ENCODE measurements at places on chromosomes 1 and 21. TPM values are rescaled to one million over a fixed set of nuclear protein-coding genes. Genes with fewer than 3 reads are reported as not detected.

GRCh38 chr1:20093940-20094391, 24.0 kb downstream of the PLA2G5 start:
- peak; percentile 4 for DNase-seq

DNA sequence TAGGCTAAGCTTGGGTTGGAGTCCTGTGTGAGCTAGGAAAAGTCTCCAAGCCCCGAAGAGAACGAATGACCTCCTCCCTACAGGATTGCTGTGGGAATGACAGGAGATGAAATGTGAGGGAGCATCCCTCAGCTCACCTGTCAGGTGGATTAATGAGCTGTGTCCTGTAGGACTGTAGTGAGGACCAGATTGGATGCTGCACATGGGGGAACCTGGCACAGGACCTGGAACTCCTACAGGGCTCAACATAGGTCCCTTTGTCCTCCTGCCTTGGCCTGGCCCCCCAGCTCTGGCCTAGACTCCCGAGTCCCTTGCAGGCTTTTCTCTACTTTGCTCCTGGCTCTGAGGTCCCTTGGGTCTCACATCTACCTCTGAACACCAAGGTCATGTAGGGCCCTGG, 155.7 kb downstream of the PTPRU start:
- DNase-seq: no peak

DNA sequence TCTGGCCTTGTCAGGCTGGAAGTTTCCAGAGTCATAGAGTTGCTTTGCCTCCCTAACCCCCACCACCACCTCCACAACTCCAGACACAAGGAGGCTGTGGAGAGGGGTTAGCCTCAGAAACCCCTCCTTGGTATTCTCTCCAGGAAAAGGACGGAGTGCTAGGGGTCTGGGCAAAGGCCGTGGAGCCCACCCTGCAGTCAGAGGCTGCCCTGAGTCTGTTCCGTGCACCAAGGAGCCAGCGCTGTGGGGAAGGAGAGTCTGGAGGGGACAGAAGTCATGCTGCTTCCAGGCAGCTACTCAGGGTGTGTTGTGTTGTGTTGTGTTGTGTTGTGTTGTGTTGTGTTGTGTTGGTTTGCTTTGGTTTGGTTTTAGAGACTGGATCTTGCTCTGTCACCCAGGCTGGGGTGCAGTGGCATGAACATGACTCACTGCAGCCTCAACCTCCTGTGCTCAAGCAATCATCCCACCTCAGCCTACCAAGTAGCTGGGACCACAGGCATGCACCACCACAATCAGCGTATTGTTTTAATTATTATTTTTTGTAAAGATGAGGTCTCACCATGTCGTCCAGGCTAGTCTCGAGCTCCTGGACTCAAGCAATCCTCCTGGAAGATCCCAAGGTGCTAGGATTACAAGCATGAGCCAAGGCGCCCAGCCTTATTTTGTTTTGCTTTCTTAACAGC, 122.2 kb upstream of the TMEM51 start:
- DNase-seq: no peak

DNA sequence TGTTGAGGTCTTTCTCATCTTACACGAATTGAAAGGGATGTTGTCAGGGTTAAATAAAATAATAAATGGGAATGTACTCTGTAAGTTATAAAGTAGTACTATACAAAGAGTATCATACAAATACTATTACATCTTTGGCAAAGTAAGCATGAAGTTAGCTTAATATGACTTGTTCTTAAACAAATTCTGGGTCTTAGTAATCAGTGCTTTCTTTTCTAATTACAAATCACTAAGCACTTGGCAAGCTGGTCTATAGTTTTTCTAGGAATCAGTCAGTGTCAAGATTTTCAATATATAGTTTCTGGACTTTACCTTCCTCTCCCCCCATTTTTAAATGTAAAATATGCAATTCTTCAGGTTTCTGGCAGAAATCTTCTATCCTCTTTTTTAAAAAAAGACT, 6.9 kb downstream of the LYST start:
- no peak for DNase-seq

DNA sequence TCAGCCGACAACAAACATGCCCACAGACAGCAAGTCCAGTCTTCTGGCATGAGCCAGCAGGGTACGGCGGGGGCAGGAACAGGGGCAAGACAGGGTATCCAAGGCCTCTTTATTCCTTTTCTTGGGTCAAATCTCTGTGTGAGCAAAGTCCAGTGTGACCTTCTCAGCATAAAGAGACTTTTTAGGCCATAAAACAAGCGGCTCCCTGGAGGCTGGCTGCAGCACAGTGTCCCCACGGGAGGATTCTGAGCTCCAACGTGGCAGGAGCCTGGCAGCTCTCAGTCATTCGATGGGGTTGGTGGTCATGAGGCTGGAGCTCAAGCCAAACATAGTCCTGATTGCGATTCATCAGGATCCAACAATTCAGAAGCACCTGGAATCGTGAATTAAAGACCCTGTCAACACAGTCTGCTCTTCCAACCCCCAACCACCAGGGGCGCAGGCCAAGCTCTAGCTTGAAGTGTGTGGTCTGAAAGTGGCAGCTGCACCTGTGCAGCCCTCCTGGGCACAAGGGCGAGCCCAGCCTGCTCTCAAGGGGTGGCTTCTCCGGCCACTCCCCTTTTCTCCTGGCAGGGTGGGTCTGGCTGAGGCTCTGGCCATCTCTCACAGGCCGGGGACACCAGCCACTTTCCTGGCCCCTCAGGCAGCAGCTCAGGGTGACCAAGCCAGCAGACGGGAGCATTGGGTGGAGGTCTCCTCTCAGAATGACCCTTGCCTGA, 62.1 kb downstream of the SLC66A1 start:
- DNase-seq: no peak

DNA sequence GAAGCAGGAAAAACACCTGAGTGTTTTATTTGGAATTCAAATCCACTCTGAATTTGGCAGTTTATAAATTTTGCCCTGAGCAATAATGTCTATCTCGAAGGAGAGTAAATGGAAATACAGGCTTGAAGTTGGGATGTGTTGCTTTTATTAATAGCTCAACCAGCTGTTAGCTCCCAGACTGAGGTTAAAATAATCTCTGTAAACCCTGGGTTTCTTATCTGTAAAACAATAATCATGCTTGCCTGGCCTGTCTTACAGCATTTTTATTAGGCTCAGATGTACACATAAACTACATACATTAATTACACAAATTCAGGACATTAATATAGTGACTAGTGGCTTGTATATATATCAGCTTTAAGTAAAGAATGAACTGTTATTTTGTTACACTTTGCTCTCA, 148.5 kb downstream of the GALNT2 start:
- no peak for DNase-seq

TSPAN2 gene
- total RNA-seq: 0.13 TPM

AIRE gene
- not detected for total RNA-seq

SERPINC1 gene
- total RNA-seq: not detected

TRPM2 gene
- under 0.01 TPM for total RNA-seq

KCNJ9 gene
- 0.13 TPM for total RNA-seq

SPATA45 gene
- total RNA-seq: not detected

RIPPLY3 gene
- total RNA-seq: not detected

ETV3L gene
- not detected for total RNA-seq
